ENCODE measurements at places on chromosomes 4 and X. TPM values are rescaled to one million over a fixed set of nuclear protein-coding genes. Genes with fewer than 3 reads are reported as not detected.

- DNase-seq = no peak
Observed at GRCh38 chr4:40998675-40999358, 215.5 kb downstream of the APBB2 start.

GRCh38 chr4:141896687-141897086 lies 260.3 kb downstream of the IL15 start:
- no peak for DNase-seq

- DNase-seq = no peak
Observed at GRCh38 chr4:74716436-74716765, 77.9 kb downstream of the BTC start.

- DNase-seq = no peak
Observed at GRCh38 chr4:16083241-16084191, at the start of gene PROM1. PROM1 (minus strand) TSS chr4:16084023; CDS start chr4:16075906, 8,117 bp downstream.

DNA sequence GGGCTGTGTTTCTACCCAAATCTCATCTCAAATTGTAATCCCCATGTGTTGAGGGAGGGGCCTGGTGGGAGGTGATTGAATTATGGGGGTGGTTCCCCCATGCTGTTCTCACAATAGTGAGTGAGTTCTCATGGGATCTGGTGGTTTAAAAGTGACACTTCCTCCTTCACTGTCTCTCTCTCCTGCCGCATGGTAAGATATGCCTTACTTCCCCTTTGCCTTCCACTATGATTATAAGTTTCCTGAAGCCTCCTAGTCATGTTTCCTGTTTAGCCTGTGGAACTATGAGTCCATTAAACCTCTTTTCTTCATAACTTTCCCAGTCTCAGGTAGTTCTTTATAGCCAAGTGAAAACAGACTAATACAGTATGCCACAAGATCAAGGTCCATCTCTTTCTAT lies 70.0 kb upstream of the MSX1 start:
- DNase-seq = no peak

- DNase-seq = no peak
Observed at GRCh38 chr4:36198068-36198808, 46.1 kb downstream of the ARAP2 start.

GRCh38 chr4:15883610-15884243 lies 54.8 kb downstream of the FGFBP1 start:
- DNase-seq = no peak

- no peak for DNase-seq
Observed at GRCh38 chr4:139389102-139389501, 64.8 kb upstream of the RAB33B start.

DNA sequence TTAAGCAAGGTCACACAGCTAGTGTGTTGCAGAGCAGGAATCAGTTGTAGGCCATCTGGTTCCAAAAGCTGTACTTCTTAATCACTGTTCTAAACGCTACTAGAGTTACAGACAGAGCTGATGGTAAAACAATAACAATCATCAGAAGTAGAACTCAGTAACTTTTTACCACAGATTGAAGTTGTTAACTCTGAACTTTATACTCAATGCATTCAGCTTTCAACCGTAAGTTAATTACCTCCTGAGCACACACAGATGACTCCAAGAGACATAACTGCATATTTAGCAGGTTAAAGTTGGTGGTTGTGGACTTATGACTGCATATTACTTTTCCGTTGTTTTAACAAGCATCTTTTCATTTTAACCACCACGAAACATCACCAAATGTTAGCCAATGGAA lies 127.3 kb downstream of the PRSS12 start:
- no peak for DNase-seq

DNA sequence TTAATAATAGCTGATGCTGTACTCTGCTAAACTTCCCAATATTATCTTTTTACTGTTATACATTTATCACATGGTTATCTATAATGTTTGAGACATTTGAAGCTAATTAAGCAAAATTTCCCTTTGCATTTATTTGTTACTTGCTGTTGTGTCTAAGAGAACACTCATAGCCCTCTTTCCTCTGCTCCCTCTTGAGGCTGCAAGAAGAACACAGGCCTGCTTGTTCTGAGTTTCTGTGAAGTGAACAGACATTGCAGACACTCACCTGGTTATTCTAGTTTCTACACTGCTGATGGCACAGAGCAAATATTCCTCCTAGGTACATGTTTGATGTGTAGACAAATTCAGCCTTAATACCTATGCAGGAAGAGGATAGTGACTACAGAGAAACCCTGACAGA lies 367.8 kb downstream of the GASK1B start:
- no peak for DNase-seq

DNA sequence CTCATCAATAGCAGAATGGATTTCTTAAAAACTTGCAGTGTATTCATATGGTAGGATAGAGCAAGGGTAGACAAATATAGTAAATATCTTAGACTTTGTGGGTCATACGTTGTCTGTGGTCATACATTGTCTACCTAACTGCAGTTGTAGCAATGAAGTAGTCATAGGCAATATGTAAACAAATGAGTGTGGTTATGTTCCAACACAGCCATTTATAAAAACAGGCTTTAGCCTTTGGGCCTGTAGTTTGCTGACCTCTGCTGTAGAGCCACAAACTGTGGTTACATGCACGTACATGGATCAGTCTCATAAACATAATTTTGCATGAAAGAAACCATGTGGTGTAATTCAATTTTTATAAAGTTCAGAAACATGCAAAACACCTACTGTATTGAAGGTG lies 98.9 kb downstream of the LARP1B start:
- peak; percentile 33 for DNase-seq

GRCh38 chr4:143374255-143374654 lies 37.6 kb downstream of the GAB1 start:
- DNase-seq = no peak

DNA sequence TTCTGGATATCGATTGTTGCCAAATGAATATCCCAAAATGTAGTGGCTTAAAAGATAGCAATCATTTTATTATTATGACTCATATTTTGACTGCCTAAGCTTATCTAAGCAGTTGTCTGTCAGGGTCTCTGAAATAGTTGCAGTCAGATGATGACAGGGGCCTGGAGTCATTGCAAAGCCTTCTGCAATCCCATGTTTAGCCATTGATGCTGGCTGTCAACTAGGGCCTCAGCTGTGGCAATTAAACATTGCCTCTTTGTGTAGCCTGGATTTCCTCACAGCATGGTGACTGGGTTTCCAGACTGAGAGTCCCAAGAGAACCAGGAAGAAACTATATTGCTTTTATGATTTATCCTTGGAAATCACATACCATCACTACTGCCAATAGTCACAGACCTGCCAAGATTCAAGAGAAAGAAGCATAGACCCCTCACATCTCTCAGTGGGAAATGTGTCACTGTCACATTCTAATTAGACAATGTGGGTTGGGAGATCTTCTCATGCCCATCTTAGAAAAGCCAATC lies 227.3 kb upstream of the NOCT start:
- DNase-seq = no peak

DNA sequence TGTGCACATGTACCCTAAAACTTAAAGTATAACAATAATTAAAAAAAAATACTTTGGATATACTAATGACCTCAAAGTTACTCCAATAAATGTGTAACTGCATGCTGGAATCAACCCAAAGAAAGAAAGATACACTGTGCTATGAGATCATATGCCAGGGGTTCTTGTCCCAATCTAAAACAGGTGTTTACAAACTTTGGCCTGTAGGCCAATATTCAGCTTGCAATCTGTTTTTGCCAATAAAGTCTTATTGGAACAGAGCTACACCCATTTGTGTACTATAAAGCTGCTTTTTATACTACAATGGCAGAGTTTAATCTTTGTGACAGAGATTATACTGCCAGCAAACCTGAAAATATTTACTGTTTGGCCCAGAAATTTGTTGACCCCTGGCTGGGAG lies 138.8 kb upstream of the AFF2 start:
- no peak for DNase-seq

DNA sequence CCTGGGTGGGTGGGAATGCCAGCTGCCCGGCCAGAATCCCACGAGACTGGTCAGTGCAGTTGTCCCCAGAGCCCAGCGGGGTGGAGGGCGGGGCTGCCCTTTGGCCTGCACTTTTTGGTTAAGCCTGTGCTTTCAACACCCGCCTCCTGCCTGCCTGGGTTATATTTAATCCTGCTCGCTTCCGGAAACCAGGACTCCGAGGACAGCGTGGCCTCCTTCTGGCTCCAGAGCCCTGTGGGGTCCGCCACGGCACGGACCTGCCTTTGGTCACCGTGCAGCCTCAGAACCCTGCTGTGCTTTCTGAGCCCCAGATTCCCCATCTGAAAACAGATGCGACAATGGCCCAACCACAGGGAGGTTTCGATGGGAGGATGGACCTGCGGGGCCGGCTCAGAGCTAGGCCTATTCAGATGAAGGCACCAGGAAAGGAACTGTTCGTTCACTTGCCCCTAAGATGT lies 29.4 kb upstream of the KIAA0232 start:
- no peak for DNase-seq

The PSAPL1 gene
- not detected for total RNA-seq

The ARHGEF38 gene
- total RNA-seq = not detected

The RASSF6 gene
- total RNA-seq = not detected

The FGFBP2 gene
- total RNA-seq = not detected

The SSX1 gene
- total RNA-seq = not detected

The MTMR8 gene
- 0.82 TPM for total RNA-seq

The MAGEA4 gene
- not detected for total RNA-seq

Data from glomerular endothelial cell (primary cell).